Stimulated activated effector memory CD8-positive, alpha-beta T cell treated with anti-CD3 and anti-CD28 coated beads, Interleukin-12 subunit alpha, Interleukin-12 subunit beta, amount 100 ng/mL, for 72 hours (primary cell): ENCODE measurements at places on chromosomes 4 and X.

DNA sequence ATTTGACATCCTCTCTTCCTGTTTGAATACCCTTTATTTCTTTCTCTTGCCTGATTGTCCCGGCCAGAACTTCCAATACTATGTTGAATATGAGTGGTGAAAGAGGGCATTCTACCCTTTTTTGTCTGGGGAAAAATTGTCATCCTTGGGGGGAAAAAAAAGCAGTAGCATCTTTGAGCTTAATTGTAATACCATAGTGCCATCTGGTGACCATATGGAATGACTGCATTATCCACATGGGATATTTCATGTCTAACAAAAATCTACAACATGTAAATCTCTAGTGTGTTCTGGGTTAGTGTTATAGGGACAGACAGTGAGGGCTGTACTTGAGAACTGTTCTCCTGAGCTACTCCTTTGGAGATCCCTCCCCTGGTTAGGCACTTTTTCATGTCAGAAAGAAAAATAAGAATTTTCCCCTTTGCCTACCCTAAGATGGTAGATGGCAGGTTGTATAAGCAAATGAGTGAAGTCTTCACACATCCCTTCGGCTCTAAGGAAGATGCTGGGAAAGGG is 26.0 kb downstream of the CAPN6 start:
- no peak for DNase-seq

DNA sequence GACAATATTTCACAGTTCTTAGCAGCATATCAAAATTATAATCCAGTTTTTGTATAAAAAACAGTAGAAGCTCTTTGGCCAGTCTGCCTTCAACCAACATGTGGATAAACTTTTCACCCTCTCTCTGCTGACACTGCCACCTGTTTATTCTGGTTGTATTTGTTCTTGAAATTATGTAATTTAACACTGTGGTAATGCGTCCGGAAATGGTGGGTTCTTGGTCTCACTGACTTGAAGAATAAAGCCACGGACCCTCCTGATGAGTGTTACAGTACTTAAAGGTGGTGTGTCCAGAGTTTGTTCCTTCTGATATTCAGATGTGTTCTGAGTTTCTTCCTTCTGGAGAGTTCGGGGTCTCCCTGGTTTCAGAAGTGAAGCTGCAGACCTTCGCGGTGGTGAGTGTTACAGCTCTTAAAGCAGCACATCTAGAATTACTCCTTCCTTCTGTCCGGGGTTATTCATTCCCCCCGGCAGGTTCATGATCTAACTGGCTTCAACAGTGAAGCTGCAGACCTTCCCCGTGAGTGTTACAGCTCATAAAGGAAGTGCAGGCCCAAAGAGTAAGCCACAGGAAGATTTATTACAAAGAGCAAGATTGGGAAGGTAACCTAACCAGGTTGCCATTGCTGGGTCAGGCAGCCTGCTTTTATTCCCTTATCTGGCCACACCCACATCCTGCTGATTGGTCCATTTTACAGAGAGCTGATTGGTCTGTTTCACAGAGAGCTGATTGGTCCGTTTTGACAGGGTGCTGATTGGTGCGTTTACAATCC is 15.7 kb downstream of the FAM184B start:
- no peak for DNase-seq

DNA sequence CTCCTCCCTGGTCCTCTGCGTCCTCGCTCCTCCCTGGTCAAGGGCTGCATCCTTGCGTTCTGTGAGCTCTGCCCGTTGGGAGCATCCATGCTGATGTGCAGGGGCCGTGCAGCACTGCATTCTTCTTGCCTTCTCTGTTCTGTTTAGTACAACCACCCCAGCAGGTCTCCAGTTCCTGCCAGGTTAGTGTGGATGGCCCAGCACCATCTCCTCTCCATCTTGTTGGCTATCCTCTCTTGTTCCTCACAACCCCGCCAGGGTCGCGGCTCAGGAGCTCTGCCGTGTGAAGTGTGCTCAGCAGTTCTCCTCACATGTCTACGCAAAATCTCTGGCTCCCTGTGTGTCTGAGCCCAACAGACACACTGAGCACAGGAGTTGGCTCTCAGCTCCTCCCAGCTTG is 10.4 kb upstream of the MAEA start:
- DNase-seq, result no peak

DNA sequence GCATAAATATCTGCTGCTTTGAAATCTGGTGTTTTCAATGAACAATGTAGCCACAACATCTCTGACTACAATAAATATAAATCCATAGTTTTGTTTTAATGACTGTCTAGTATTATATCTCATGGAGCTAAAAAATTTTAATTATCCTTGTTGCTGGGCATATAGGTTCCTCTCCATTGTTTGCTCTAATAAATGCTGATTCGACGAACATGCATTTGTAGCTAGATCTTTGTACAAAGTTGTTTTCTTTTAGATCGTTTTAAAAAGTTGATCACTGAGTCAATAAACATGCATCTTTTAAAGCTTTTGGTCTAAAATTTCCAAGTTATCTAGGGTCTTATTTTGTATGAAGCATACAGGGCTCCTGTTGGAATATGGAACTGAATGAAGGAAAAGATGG is 130.5 kb upstream of the GPR101 start:
- DNase-seq, result no peak

DNA sequence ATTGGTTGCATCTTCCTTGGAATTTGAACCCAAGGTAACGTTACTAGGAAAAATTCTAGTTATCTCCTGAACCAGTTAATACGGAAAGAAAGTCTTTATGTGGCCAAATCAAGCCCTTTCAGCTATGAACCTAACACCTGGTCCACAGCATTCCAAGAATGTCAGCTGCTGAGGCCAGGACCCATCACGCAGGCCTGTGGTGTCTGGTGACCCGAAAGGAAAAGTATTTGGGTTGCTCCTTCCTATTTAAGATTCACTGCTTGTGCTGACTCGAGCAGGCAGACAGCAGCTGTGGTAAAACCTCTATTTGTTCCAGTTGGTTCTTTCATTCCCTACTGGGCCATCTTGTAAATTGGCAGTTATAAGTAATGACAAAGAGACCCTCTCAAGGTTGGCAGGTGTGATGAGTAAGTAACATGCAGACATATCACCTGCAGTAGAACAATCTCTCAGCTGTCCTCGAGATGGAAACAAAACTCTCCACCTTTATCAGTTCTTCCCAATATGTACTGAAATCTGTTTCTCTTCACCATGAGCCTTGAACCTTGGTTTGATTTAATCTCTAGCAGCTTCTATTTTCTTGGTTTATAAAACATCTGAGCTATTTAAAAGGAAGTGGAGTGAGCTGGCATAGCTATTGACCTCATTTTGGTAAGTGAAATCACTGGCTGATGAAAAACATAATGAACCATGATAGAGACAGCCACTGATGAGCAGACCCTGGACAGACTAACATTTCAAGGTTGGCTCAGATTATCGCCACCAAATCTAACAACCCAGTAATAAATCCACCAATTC is 182.1 kb upstream of the SMIM31 start:
- DNase-seq, result no peak

DNA sequence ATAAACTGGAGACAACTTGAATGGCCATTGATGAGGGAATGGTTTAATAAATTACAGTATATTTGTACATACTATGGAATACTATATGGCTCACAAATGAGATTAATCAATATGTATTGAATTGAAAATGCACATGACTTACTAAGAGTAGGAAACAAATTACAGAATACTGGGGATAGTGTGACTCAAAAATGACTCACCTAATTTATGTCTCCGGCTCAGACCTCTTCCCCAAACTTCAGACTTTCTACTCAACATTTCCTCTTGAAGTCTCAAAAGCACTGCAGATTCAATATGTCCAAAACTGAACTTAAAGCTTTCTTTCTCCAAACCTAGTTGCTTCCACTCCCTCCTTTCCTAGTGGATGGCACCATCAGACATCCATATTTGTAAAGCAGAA is 28.8 kb upstream of the GRIA3 start:
- DNase-seq, result no peak

DNA sequence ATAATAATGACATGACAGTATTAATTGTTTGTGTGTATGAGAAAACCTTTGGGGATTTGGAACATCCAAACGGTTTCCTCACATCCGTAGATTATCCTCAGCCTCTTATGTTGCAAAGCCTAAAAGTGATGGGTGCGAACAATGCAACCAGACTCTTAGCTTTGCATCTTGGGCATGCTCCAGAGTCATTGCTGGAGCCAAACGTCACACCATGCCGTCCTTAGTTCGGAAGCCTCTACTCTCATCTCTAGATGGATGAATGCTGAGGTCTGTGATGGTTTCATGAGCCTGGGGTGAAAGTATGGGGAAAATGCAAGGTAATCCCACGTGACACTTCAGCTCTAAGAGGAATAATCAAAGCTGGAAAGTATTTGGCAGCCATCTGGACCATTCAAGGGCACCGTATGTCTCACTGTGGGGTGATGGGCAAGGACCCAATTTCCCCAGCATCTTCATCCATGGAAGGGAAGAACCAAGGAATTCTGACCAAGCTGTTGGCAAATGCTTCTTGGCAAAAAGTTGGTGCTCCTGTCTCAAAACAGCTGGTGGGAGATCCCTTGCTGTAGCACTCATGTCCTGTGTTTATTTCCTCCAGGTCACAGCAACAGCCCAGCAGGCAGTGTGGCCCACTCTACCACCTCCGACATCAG is 6.3 kb upstream of the RTL5 start:
- no peak for DNase-seq

DNA sequence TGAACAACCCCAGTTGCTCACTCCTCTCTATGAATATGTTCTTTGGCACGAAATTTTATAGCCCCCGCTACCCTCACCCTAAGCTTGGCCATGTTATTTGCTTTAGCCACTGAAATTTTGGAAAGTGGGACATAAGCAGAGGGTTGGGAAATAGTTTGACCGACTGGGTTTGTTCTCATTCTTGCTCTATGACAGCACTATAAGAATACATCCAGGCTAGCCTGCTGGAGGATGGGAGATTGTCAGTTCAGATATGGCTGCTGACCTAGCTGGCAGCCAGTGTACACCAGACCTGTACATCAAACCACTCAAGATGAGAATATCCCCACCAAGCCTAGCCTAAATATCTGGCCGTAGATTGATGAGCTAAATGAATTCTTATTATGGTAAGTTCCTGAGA is 298.1 kb downstream of the PDGFC start:
- no peak for DNase-seq

GRCh38 chrX:26873736-26874135 is 589.4 kb downstream of the PPP4R3C start:
- DNase-seq, result no peak

DNA sequence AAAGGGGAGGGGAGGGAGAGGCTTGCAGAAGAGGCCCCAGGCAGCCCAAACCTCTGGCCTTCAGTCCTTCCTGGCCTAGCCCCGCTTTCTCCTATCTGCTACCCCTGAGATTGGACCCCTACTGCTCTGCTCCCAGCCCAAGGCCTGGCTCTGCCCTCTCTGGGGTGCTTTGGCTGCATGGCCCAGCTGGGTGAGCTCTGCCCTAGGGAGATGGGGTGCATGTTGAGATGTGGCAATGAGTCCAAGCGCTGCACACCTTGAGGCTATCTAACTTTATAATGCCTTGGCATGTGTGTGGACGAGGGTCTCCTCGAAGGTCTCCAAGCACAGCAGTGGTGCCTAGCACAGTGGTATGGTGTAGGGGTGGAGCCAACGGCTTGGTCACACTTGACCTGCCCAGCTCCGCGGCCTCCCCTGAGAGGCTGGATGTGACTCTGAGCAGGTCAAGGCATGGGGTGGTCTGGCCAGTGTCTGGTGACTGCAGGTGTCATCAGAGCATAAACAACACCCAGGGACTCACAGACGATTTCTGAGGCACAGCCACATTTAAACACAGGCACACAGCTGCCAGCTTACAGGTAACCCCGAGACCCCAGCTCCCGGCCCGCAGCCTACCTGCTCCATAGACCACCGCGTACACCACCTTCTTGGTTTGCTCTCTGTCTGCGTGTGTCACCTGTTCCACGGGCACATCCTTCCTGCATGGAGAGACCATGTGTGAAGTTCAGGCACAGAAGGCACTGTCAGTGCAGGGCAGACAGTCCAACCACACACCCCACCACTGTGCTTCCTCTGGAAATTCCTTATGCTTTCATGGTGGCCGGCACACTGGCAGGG is 36.3 kb downstream of the NAT8L start:
- DNase-seq, result no peak

- DNase-seq, result no peak
These were observed at the start of gene CRMP1 for GRCh38 chr4:5893004-5893580. CRMP1 (minus strand) TSS chr4:5893086; CDS start chr4:5892969, 117 bp downstream.

GRCh38 chr4:144748814-144749555 is 103.0 kb downstream of the HHIP start:
- no peak for DNase-seq
